ENCODE measurements at places on chromosomes 11 and 22. TPM values are rescaled to one million over a fixed set of nuclear protein-coding genes. Genes with fewer than 3 reads are reported as not detected.
A peak's percentile ranks its signal among the peaks of the same experiment; 100 is the strongest.

UCP3 gene
- total RNA-seq = 1.3 TPM

PLEKHA7 gene
- total RNA-seq = 3.8 TPM

NXPE2 gene
- not detected for total RNA-seq

SCN4B gene
- total RNA-seq = 0.13 TPM

DBX1 gene
- not detected for total RNA-seq

DNA sequence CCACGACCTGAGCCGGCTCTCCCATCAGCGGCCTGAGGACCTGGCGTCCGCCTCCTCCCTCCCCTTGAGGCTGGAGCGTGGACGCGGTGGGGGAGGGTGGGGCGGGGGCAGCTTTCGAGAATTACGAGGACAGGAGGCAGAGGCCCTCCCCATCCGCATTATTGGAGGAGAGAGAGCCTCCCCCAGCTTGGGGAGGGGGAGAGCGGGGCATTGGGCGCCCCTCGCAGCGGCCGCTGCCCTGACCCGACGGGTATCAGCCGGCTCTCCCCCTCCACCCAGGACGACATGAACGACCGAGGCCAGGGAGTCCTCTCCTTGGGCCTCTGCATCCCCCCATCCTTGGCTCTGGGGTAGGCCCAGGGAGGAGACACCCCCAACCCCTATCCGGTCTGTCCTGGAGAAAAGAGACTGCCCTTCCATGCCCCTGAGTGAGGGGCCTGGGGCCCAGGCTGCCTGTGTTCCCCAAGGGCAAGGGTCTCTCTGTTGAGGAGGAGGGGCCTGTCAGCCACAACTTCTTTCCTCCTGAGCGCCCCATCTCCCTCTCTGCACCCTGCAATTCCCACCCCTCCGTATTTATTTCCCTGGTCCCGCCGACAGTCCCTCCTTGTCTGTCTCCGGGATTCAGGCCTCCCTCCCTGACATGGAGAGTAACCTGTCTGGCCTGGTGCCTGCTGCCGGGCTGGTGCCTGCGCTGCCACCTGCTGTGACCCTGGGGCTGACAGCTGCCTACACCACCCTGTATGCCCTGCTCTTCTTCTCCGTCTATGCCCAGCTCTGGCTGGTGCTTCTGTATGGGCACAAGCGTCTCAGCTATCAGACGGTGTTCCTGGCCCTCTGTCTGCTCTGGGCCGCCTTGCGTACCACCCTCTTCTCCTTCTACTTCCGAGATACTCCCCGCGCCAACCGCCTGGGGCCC is 495 bp downstream of the GPR137 start:
- DNase-seq = no peak

DNA sequence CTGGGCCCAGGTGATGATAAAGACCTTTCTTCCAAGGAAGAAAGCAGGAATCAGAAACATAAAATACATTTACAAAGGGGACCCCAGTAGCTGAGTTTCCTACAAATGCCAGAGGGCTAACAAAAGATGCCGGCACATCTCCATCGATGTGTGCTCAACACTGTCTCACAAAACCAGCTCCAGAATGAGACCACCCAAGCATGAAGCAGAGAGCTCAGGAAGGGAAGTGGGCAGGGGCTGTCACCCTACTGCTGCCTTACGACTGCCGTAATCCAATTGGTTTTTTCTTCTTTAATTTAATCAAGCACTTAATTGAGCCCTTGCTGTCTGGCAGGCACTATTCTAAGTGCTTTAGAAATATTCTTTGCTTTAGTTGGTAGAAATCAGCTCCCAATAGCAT is 26.1 kb downstream of the SMCO4 start:
- DNase-seq = no peak

DNA sequence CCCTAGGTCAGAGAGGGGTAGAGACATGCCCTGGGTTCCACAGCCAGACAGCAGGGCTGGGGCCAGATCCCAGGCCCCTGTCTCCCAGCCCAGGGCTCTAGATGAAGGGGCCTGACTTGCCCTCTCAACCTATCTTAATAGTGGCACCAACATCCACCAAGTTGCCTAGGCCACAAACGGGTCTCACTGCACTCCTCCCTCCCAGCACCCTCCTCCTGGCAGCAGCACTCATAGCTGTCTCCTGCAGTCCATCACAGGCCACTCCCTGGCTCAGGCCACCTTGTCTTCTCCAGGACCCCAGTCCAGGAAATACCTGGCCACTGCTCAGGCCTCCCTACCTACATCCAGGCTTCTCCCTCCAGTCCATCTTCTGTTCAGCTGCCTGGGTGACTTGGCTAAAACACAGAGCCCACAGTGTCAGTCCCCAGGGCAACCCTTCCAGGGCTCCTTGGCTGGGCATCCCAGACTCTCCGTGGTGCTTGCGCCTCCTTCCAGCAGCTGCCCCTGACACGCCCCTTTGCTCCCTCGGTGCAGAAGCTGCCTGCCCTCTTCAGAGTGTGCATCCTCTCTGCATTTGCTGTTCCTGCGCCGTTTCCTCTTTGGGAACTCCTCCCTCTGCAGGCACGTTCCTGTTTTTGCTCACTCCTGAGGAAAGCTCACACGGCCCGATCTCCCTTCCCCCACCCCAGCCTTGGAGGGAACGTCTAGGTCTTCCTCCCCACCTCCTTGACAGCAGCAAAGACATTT is 40.5 kb downstream of the LRRC32 start:
- peak; percentile 96 for DNase-seq

GRCh38 chr11:126546191-126546590 is 190.7 kb downstream of the ST3GAL4 start:
- DNase-seq = no peak

DNA sequence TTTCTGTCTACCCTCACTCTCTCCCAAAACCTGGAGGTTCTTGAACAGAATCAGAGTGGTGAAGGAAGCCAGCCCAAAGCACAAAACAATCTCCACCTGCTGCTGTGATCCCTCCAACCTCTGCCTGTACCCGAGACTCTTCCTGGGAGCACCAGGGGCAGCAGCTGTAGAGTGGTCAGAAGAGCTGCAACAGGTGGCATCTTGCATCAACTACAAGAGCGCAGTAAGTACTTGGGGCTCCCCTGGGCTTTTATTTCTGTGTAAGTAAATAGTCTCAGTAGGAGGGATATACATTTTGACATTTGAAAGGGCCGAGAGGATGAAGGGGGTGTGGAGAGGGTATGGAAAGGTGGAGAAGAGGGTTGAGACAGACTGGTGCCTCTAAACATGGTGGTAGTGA is 8.3 kb upstream of the UBQLNL start:
- DNase-seq = no peak

GRCh38 chr22:49101225-49101624 is 726.4 kb downstream of the BRD1 start:
- no peak for DNase-seq

GRCh38 chr11:100890789-100891188 is 203.7 kb downstream of the ARHGAP42 start:
- no peak for DNase-seq

- no peak for DNase-seq
Measured at GRCh38 chr11:10541561-10541930, 559 bp upstream of the RNF141 start.

Measured in endothelial cell of umbilical vein (primary cell).